ENCODE measurements at places on chromosomes 12 and 14.

GRCh38 chr14:52683985-52684520 is 11.3 kb downstream of the ERO1A start:
- DNase-seq: peak; percentile 18

DNA sequence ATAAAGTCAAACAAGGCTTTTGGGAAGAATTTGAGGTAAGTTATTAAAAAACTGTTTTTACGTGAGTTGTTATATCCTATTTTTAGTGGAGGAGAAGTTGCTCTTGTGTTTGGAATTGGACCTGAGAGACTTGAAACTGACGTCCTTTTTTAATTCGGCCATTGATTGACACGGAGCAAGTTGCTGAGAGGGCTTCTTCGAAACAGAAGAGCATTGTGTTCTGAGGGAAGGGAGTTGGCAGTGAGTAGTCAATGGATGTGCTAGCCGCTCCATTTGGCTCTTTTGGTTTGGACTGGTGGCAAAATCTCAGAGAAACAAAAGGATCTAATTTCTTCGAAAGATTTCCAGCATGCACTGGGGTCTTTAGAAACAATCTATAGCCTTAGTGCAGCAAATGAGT is 37.3 kb downstream of the PTPN11 start:
- no peak for DNase-seq

DNA sequence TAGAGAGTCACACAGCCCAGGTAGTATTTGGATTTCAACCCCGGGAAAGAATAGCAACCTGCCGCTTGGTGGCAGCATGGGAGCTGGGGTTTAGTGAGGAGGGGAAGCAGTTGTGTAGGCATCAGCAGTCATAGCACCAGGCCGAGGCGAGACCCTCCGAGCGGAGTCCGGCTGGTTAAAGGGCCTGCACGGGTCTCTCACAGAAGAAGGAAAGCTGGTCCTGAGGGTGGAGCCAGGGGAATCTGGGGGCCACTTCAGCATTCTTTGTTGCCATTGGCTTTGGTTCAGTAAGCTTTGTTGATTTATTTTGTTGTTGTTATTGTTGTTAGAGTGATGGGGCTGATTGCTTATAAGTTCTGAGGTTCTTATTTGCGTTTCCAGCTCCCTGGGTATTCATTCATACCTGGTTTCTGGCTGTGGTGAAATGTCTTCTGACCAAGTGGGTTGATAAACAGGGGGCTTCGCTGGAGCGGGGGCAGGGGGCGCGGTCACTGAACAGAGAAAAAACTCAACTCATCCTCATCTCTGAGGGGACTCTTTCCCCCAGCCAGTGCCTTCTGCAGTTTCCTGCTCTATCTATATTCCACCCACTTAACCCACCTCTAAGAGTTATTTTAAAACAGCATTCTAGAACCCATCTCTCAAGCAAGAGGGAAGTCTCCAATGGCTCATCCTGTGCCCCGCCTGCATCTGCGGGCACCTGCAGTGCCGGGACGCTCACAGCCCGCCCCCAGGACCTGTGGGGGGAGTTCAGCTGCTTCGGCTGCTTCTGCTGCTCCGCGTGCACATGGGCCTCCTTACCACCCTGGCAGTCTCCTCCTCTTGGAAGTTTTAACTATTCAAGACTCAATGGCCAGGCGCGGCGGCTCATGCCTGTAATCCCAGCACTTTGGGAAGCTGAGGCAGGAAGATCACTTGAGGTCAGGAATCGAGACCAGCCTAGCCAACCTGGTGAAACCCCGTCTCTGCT is 11.6 kb downstream of the CKB start:
- no peak for DNase-seq

GRCh38 chr14:74241652-74242017 is 2.4 kb downstream of the VSX2 start:
- DNase-seq: no peak

- no peak for DNase-seq
These were observed 24.6 kb upstream of the LTBP2 start for GRCh38 chr14:74636424-74637177.

DNA sequence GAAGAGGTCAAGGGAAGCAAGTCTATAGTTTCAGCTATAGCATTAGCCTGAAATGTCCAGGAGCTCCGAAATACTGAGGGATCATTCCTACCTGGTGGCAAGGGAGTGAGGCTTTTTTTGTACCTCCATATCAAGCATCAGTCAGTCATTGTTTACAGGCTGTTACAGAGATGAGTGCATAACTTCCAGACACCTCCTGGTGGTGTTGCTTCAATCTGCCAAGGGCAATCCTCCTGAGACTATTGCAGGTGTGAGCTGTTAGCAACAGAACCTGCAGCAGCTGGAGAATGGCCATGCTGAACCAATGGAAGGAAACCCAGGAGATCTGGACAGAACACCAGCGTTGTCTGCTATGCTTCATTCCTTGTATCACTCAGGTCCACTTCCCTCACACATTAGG is 80.0 kb upstream of the SLC8A3 start:
- DNase-seq: no peak

- DNase-seq: peak; percentile 66
These were observed 1.7 kb downstream of the ANGEL1 start for GRCh38 chr14:76810953-76811400.

GRCh38 chr14:71666571-71667145 is 265.6 kb upstream of the RGS6 start:
- DNase-seq: no peak

DNA sequence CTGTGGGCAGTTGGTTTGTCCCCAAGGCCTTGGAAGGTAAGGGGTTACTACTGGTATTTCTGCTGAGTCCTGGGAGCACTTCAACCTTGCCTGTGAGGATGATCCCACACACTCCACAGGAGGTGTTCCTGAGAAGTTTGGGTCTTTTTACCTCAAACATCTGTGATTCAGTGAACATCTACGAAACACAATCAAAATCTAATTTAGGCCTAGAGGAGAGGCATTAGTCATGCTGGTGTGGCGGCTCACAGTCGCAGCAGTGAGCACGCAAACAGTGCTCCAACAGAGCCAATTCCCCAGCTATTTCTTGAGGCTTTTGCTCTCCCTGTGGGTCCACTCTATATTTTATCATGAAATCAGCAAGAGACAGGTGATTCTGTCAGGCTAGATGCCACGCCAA is 107.6 kb downstream of the APAF1 start:
- DNase-seq: no peak

DNA sequence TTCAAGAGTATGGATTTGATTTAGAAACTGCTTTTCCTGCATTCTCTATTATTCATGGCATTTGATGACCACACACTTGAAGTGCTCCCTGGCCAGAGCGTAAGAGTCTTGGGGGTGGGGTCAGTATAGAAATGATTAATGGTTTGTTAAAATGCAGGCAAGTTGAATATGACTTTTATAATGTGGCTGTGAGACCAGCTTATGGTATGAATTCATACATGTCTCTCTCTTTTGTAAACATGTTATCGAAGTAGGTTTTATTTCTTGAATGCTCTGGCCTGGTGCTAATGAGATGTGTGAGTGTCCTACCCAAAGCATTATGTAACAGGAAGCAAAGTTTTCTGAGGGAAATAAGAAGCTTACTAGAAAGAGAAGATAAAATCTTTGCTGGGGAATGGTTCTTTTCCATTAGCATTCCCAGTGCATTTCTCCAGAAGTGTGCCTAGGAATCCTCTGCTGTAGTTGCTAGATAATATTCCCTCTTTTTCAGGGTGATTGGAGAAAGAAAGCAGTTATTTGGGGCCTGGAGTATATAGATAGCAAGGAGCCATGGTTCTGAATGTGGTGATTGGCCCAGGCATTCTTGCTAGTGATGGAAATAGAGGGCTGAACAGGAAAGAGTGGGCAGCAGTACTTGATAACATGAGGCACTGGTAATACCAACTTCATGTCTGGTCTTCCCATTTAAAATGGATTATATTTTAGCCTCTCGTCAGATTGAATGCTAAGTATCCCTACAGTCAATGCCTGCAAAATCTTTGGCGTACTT is 289.7 kb downstream of the RAD51B start:
- peak; percentile 50 for DNase-seq

GRCh38 chr14:72788255-72788654 is 105.6 kb downstream of the DPF3 start:
- no peak for DNase-seq

DNA sequence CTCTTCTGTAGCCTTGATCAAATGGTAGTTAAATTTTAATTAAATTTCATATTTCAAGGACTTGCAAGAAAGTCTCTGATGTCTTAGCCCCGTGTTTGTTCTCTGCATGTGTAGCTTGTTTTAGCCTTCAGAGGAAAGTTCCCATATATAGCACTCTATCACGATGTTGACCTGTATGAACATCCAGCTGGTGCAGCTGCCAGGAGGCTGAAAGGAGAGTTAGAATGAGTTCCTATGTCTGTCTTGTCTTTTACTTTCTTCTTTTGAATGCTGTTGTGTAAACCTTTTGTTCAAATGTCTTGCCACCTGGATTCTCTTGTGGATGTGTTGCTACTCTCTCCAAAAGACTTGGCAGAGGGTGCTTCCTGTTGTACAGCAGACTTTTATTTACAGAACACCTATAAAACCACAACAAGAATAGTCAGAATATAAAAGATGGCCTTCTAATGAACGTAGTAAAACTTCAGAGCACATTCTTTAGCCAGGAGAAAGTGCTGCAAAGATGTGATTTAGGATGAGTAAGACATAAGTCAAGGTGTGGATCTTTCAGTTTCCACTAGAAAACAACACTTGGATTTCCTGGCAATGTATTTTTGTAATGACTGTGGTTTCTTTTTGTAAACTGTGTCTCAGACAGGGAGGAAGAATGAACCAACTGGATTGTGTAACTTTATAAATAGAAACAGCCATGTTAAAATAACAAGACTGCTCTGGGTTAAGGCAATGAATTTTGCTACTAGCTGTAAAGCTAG is 17.2 kb downstream of the NAV3 start:
- DNase-seq: peak; percentile 83

DNA sequence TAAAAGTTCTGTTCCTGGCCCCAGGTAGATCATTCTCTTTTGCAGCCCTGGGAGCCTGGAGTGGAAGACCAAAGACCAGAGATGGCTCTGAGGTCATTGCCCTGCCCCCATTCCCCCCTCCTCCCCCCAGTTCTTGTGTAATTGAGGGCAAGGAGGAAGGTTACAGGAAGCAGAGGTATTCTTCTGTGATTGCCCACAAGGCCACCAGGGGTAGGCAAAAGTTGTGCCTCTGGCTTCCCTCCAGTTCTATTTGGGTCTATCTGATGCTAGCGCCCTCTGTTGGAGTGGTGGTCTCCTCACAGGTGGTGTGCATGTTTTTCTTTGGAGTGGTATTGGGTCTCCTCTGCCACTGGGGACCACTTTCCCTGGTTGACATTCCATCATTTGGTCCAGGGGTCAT is 41.2 kb upstream of the CRY1 start:
- no peak for DNase-seq

GRCh38 chr12:28550757-28551704 is 360.8 kb downstream of the CCDC91 start:
- peak; percentile 65 for DNase-seq

DNA sequence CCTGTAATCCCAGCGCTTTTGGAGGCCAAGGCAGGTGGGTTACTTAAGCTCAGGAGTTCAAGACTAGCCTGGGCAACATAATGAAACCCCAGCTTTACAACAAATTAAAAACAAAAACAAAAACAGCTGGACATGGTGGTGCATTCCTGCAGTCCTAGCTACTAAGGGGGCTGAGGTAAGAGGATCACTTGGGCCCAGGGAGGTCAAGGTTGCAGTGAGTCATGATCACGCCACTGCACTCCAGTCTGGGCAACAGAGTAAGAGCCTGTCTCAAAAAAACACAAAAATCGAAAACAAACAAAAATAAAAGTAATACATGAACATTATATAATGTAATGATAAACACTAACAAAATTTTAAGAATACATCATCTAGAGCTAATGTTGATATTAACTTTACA is 46.2 kb upstream of the GRIP1 start:
- DNase-seq: no peak

- no peak for DNase-seq
These were observed 174.5 kb downstream of the TTC7B start for GRCh38 chr14:90641615-90642243.

GRCh38 chr12:57129889-57130288 is 1.6 kb downstream of the LRP1 start:
- DNase-seq: peak; percentile 45

DNA sequence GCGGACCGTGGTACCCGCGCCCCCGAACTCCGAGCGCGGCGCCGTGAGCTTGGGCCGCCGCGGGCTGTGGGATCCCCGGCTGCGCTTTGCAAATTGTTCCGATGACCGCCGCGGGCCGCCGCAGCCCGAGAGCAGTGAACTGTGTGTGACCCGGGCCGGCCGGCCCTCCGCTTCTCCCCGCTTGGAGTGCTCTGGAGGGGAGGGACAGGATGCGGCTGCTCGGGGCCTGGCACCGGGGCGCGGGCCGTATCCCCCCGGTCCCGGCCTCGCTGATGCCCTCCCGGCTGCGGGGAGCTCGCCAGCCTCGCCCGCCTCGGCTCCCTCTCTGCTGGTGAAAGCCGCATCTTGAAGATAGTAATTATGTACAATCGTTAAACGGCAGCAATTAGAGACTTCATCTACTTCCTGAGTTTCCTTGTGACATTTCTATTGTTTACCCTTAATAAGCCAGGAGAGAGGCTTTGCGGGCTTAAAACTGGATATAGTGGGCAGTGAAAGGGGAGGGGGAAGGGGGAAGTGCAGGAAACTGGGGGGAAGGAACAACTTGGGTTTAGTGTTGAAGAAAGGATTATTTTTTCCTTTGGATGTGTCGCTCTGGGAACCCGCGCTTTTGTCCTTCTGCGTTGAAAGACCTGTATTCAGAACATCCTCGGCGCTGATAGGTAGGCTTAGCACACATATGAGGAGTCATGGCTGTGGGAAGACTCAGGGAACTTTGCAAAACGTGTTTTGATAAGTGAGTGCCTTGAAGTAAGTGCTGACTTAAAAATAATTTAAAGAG is 1.2 kb downstream of the PELI2 start:
- peak; percentile 44 for DNase-seq

- DNase-seq: peak; percentile 57
These were observed 37.4 kb downstream of the EPS8 start for GRCh38 chr12:15751741-15752140.

DNA sequence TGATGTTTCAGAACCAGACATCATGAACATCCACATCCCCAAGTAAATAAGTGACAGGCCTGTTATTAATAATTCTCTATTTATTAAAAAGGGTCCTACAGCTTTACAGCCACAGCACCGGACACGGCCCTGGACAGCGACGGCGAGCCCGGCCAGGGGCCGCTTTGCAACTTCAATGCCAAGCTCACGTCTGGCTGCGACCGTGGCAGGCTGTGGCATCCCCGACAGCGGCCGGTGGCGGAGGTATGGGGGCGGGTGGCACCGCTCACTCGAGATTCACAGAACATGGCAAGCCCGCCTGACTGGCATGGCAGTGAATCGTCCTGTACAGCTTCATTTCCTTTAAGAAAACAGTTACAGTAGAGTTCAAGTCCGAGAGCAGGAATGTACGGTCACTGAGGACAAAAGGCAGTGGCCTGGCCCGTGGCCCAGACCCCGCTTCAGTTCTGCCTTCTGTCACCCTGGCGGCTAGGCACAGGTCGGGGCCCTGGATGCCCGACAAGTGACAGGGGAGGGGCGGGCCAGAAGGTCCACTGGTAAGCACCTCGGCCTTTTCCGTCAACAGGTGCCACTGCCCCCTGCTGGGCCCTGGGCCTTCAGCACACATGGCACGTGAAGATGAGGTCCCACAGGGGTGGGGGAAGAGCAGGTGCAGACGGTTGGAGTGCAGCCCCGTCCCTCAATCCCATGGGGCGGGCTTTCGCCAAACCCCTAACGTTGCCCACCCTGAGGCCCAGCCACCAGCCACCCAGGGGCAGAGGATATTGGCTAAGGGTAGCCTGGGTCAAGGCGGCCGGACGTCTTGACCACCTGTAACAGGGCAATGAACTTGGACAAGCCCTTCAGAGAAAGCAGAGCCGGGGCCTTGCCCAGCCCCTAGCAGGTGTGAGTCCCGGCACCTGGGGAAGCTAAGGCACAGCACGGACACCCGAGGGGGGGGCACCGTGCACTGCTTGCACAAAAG is 30.3 kb downstream of the HIP1R start:
- DNase-seq: peak; percentile 20

- DNase-seq: no peak
These were observed 200.1 kb upstream of the MGAT4C start for GRCh38 chr12:86456241-86456640.

Data from fibroblast of pulmonary artery (primary cell).